ENCODE measurements at places on chromosomes 6 and 20.

GRCh38 chr20:35845561-35845960, 73.7 kb downstream of the PHF20 start:
- no peak for DNase-seq

DNA sequence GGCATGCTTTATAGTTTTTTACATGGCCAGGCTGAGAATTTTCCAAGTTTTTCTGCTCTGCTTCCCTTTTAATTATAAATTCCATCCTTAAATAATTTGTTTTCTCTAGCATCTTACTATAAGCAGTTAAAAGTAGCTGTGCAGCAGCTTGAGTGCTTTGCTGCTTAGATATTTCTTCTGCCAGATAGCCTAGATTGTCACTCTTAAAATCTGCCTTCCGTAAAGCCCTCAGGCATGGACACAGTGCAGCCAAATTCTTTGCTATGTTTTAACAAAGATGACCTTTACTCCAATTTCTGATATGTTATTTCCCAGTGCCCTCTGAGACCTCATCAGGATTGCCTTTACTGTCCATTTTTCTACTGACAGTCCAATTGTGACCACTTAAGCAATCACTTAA, 92.6 kb upstream of the SGK1 start:
- no peak for DNase-seq

GRCh38 chr6:145789443-145789842, 25.2 kb downstream of the FBXO30 start:
- no peak for DNase-seq

- no peak for DNase-seq
Observed at GRCh38 chr6:65955034-65955433, 248.0 kb upstream of the EYS start.

GRCh38 chr6:33990061-33990541, 155.8 kb downstream of the GRM4 start:
- DNase-seq, result no peak

GRCh38 chr6:144134176-144134575, 16.1 kb upstream of the STX11 start:
- no peak for DNase-seq

DNA sequence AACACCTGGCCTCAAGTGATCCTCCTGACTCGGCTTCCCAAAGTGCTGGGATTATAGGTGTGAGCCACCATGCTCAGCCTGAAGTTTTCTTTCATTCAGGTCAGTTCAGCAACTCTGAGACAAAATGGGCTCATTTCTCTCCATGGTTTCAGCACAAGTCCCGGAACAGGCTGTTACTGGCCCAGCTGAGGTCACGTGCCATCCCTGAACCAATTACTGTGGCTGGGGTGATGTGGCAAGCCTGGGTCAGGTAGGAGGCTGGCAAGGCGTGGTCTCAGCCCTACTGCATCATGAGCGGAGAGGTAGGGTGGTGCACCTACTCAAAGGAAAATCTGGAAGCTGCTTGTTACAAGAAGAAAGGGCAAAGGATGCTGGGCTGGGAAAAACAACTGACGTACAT, 326.4 kb downstream of the KIF16B start:
- no peak for DNase-seq

GRCh38 chr6:38391206-38391605, 248.5 kb downstream of the BTBD9 start:
- no peak for DNase-seq

GRCh38 chr20:41087777-41088176, 49.6 kb upstream of the PLCG1 start:
- no peak for DNase-seq

GRCh38 chr6:26254724-26255123, 110.3 kb upstream of the BTN3A2 start:
- DNase-seq, result no peak

DNA sequence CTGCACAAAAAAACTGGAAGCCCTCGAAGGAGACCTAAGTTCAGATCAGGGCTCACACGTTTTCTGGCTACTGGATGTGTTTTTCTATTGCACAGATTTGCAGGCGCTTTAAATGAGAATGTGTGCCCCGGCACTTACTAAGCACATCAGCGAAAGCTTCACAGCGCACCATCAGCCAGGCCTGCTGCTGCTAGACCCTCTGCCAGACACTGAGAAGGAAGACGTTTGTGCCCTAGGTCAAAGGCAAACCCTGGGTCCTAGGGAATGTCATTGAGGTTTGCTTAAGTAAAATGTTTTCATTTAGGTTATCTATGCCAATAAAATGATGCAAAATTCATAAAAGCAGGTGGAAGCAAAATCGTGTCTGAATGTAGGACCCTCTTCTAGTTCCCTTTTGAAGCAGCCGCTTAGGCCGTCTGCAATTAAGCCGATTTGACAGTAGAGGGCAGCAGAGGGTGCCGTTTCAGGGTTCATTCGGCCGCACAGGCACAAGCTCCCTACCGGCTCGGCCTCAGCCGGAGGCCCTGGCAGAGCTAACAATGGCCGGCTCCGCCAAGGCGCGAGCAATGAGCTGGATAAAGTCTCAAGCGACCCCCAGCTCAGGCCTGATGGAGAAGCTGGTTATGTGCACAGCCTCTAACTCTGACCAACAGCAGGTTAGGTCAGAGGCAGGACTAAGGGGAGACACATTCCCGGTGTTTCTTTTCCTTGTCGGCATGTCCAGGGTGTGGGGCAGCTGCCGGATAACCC, 107.2 kb upstream of the FOXA2 start:
- DNase-seq, result peak; percentile 11

GRCh38 chr6:12709556-12710232, 6.9 kb upstream of the PHACTR1 start:
- DNase-seq, result no peak

GRCh38 chr6:42970871-42971612, 7.9 kb downstream of the PEX6 start:
- DNase-seq, result no peak

- DNase-seq, result no peak
Observed at GRCh38 chr6:38195113-38195635, 375.6 kb downstream of the ZFAND3 start.

GRCh38 chr6:138028893-138029292, 78.3 kb downstream of the PERP start:
- no peak for DNase-seq

- no peak for DNase-seq
Observed at GRCh38 chr6:119323931-119324330, 25.6 kb downstream of the MAN1A1 start.

- no peak for DNase-seq
Observed at GRCh38 chr6:98640366-98640765, 194.0 kb upstream of the POU3F2 start.

GRCh38 chr6:134145786-134146185, 93.4 kb upstream of the SLC2A12 start:
- DNase-seq, result no peak

- DNase-seq, result no peak
Observed at GRCh38 chr6:168508903-168509302, 67.9 kb downstream of the SMOC2 start.

- no peak for DNase-seq
Observed at GRCh38 chr20:33079259-33079658, at the start of gene BPIFB4. Gene BPIFB4, plus strand, starts transcription at chr20:33079643. Its CDS starts 1,884 bp downstream, at chr20:33081527.

GRCh38 chr6:105791583-105792318, 294.4 kb upstream of the PRDM1 start:
- DNase-seq, result no peak

DNA sequence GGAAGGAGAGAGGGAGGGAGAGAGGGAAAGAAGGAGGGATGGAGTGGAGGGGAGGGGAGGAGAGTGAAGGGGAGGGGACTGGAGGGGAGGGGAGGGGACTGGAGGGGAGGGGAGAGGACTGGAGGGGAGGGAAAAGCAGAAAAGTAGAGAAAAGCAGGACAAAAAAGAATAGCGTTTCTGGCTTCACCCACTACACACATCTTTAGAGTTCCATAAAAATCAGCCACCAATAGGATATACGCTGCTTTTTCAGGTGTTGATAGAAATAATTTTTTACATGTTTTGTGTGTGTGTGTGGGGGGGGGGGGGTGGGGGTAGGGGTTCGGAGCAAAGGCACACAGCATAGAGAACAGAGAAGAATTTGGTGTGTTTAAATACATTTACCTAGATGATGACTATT, 1259.1 kb downstream of the EPHA7 start:
- DNase-seq, result no peak

- no peak for DNase-seq
Observed at GRCh38 chr20:58133020-58133808, 95.2 kb downstream of the ANKRD60 start.

DNA sequence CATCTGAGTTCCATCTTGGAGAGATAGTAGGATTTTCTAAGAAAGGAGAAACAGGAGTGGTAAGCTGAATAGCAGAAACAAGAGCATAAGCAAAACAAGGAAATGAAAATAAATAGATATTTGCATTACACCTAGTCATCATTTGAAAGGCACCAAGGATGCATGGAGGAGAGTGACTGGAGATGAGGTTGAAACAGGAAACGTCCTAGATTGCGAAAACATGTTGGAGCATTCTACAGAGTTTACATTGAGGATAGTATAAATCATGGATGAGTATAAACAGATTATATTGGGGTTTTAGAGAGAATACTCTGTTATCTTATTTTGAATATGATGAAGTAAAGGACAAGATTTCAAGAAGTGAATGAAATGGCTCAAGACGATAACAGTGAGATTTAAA, 507.3 kb downstream of the EYS start:
- DNase-seq, result no peak

DNA sequence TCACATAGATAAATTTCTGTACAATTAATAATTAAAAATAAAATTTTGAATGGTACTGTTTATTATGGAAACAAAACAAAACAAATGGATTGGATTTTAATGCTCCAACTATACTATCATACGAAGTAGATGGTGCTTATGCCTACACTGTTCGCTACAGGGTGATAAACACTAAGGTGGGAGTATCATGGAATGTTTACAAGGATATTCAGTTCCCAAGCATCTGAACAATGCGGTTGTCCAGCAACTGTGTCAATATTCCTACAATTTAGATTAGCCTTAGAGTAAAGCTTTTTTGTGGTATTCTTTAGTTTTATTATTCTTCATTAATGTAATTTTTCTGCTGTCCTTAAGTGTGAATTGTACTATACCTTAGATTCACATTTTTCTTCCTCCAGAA, 105.1 kb downstream of the MMS22L start:
- DNase-seq, result no peak

- DNase-seq, result no peak
Observed at GRCh38 chr6:62652692-62653328, 366.8 kb upstream of the KHDRBS2 start.

DNA sequence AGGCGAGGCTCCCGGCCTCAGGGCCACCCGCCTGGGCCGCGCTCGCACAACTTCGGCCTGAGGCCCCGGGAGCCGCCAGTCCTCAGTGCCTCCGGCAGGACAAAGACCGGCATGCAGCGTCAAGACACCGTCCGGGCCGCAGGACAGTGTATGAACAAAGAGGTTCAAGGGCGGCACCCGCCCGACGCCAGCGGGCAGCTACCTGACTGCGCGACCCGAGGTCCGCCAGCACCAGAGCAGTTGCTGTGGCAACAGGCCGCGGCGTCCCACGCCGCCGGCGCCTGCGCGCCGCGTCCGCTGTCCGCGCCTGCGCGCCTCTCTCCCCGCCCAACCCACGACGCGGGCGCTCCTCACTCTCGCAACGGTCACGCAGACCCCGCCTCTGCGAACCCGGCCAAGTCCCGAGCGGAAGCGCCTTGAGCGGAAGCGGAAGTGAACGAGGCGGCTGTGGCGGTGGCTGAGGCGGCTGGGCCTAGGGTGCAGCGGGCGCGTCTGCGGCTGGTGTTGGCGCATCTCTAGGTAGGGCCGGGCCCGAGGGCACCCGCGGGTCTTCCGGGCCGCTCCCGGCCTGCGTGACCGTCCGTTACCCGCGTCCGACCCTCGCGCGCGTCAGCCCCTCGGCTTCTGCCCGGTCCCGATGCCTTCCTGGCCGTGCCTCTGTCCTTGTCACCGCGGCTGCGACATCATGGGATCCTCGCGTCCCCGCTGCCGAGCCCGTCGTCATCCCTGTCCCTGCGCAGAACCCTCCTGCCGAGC, at the start of gene FAM120B:
Gene FAM120B (plus strand): TSS at position 435 of the 756 bp plus-strand sequence. CDS start 10,633 bp downstream, outside the sequence.
- DNase-seq, result peak; percentile 94

- no peak for DNase-seq
Observed at GRCh38 chr6:1610497-1611321, 994 bp downstream of the FOXC1 start.

DNA sequence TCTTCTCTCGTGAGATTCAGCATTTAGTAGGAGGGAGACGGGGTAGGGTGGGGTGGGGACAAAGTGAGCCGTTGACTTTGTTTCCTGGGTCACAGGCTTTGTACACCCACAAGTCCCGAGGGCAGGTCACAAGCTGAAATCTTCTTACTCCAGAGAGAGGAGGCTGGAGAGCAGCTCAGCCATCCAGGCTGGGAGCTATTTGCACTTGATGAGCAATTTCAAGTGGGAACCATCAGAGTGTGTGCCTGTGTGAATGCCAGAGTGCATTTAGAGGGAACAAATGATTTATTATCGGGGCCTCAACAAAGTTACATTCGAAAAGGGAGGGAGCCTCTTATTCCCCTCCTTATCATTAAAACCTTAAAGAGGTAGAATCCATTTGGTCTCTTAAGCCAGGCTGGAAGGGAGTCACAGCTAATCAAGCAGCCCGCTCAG, 155.7 kb upstream of the JARID2 start:
- no peak for DNase-seq

DNA sequence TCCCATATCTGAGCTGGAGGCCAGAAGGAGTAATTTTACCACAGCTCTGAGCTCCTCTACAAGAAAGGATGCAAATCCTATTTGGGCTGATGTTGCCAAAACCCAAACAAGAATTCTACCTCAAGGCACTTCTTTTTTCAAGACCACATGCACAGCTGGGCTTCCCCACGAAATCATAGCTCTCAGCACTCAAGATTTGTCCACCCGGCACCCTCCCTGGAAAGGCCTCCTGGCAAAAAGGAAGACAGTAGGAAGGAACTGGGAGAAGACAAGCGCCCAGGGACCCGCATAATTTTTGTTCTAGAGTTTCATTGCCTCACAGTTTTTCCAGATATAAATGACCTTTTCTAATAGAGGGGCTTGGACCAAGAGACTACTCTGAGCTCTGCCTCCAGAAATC, 90.5 kb downstream of the BANF2 start:
- no peak for DNase-seq

GRCh38 chr20:42656130-42656529, 533.6 kb downstream of the PTPRT start:
- DNase-seq, result no peak

DNA sequence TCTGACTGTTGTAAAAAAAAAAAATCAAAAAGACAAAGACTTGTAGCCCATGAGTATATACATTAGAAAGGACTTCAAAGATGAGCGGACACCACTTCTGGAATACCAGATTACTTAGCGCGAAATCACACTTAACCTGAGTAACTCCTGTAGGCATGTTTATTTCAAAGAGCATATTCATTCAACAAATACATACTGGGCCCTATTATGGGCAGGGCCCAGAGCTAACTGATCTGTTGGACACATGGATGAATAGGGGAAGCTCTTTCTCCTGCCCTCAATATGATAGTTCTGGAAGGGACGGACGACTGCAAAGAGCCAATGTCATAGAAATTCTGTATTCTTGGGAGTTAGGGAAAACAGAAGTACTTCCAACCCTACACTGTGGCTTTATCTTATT, 12.3 kb downstream of the MAN1A1 start:
- no peak for DNase-seq
